Caki2 (cell line): ENCODE measurements at places on chromosomes 11 and 22.

- DNase-seq = no peak
Observed at GRCh38 chr11:1656061-1656441, 26.5 kb downstream of the KRTAP5-5 start.

- DNase-seq = no peak
Observed at GRCh38 chr11:107457205-107457557, 444 bp downstream of the CWF19L2 start.

DNA sequence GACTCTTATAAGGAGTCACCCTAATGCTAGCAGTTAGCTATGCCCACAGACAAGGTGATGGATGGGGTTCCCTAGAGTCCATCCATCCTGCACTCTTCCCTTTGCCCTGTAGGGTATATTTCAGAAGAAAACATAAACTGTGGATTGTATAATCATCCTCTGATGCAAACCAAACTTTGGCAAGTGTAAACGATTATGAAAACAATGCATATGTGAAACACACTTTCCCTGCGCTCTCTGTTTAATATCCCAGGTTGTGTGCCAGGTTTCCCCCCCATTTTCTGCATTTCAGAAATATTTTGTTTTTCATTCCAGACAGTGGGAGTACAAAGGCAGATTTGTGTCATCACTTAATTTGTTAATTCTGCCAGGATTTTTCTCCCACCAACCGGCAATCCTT is 110.0 kb downstream of the LDLRAD3 start:
- no peak for DNase-seq

DNA sequence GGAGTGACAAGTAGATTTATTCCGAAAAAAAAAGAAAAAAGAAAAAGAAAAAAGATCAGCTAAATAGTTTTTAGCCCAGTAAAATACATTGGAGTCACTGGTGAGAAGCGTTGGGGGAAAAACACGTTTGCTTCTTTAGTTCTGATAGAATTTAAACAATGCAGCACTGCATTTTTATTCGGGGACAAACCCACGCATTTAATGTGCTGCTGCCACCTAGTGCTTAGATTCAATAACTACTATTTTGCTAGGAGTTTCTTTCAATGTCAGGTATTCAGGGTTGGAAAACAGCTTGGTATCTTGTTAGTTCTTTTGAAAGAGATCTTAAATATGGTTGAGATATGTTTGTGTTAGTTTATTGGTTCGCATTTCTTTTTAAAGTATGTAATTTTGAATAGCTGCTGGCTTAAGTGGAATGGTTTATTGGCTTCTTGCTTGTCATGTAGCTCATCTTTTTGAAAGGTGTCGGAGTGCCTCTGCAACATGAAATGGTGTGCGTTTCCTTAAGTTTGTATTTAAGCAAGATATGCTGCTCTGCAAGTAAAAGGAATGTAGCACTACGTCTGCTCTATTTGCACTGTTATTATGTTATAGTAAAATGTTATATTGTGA is 41.9 kb downstream of the SVIP start:
- peak; percentile 21 for DNase-seq

GRCh38 chr22:46143491-46144147 is 6.7 kb upstream of the PPARA start:
- DNase-seq = no peak

DNA sequence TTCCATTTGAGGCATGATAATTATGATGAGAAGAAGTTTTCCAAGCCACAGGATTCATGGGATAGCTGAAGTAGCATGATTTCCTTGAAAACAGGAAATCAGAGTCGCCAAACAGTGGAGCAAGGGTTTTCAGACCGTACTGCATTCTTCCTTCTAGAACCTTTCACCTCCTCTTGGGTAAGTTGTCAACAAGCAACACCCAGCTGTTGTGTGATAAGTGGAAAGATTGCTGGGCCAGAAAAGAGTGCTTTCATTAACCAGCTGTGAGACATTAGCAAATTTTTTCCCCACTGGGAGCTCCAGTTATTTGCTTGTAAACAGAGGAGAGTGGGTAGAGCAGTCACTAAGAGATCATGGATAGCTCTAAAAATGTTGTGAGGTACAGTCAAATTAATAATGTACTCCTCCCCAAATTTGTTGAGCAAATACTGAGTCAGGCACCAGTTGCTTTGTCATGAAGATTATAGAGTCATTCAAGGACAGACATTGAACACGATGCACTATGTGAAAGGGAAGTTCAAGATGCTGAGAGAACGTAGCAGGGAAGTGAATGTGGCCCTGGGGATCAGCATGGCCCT is 11.7 kb upstream of the MPEG1 start:
- DNase-seq = no peak

DNA sequence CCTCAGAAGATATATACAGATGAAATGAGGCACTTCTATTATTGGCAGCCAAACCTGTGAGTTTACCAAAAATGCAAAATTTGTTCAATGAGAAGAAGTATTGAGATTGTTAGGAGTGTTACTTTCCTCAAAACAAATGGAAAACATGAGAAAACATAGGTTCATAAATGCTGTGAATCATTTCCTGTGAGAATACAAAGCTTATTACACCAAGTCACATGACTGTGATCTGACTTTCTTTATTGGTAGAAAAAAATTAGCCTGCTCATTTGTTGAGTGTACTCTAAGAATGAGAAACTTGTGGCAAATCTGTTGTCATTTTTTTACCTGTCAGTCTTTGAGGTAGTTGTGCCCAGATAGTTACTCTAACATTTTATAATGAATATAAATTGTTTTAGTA is 215.1 kb downstream of the TMEM135 start:
- no peak for DNase-seq

- no peak for DNase-seq
Observed at GRCh38 chr11:78752494-78752893, 177.8 kb upstream of the NARS2 start.

DNA sequence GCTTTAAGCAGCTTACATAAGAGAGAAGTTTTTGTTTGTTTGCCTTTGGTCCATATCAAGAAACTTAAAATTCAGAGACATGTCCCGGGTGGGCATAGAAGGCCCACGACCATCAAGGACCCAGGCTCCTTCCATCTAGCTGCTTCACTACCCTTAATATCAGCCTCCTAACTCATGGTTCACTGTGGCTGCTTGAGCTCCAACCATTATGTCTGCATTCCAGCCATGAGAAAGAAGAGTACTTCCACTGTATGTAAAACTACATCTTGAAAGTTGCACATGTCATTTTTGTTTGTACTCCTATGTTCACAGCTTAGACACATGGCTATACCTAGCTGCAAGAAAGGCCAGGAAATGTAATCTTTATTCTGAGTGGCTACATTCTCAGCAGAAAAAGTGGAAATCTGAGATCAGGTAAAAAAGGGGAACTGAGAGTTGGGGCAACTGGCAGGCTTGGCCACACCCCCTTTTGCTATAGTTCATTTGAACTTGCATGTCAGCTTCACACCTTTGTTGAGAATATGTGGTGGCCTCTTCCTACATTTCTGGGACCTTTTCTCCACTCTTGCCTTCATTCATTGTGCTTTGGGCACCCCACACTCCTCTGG is 81.3 kb upstream of the TP53I11 start:
- DNase-seq = no peak

GRCh38 chr11:131079036-131079435 is 162.8 kb upstream of the SNX19 start:
- DNase-seq = no peak

DNA sequence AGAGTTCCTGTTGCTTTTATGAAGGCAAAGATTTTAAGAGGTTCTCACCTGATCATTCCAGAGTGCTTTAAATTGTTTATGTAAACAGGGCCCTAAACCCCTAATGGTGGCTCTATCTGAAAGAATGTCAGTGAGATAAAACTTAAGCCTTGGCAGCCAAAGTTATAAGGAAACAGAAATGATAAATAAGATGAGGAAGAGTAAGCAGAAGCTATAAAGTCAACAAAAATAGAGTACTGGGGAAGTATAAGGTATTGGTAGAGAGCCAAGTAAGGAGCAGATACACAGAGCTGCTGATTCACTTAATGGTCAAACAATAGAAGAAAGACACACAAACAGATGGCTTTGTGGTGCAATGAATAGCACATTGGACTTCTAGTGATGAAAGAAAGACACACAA is 37.9 kb downstream of the TMPRSS5 start:
- no peak for DNase-seq

DNA sequence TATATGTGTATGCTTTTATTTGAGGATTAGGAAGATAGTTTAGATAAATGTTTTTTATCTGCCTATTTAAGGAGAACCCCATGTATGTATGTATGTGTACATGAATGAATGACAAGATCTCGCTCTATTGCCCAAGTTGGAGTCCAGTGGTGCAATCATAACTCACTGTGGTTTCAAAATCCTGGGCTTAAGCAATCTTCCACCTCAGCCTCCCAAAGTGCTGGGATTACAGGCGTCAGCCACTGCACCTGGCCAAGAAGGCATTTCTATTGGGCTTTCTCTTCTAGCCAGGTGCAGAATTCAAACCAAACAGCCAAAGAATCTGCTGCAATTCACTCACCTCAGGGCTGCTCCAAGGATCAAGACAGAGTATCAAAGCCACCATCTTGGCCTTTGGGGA is 25.5 kb upstream of the DGKZ start:
- DNase-seq = no peak

DNA sequence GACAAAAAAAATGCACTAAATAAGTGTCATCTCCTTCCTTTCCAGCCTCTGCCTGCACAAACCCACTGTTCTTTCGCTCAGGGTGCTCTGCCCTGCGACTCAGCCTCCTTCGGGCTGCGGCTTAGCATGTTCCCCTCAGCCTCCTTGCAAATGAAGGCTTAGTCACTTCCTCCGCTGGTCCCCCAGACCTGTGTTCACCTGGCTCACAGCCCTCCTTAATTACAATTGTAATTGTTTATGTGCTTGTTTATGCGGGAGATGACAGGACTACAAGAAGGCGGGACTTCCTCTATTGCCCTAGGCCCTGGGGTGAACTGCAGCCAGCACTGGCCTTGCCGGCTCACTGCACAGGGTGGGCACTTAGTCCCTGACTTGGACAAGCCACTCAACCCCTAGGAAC is 303.6 kb downstream of the KIRREL3 start:
- DNase-seq = no peak

- no peak for DNase-seq
Observed at GRCh38 chr11:117851852-117852251, 24.6 kb downstream of the FXYD6 start.

- peak; percentile 17 for DNase-seq
Observed at GRCh38 chr22:29266564-29267461, 968 bp downstream of the RHBDD3 start.

- no peak for DNase-seq
Observed at GRCh38 chr11:68842427-68843051, 823 bp upstream of the CPT1A start.
